GM20000 (cell line): ENCODE measurements at places on chromosomes 12 and 14.

GRCh38 chr14:73145371-73145770 is 9.1 kb downstream of the PSEN1 start:
- DNase-seq: no peak

DNA sequence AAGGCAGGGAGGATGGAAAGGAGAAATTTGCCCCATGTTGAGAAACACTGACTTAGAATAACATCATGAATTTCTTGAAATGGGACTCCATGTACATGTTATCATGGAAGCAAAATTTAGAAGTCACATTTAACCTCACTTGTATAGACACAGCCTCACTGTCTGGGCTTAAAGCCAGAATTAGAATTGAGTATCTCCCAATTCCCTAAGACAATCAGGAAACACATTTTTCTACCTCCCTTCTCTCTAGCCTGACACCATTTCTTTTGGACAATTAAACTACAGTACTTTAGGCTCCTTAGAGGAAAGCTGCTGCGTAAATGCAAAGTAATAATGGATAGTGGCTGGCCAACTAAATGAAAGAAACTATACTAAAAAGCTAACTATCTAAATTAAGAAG is 795.5 kb downstream of the C12orf50 start:
- no peak for DNase-seq

- DNase-seq: no peak
Observed at GRCh38 chr14:104178279-104178678, 39.9 kb downstream of the KIF26A start.

DNA sequence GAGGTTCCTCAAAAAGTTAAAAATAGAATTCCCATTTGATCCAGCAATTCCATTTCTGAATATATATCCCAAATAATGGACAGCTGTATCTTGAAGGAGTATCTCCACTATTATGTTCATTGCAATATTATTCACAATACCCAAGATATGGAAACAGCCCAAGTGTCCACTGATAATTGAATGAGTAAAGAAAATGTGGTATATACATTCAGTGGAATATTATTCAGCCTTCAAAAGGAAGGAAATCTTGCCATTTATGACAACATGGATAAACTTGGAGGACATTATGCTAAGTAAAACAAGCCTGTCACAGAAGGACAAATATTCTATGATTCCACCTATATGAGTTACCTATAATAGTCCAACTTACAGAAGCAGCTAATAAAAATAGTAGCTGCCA is 979.0 kb downstream of the SLC6A15 start:
- DNase-seq: no peak

DNA sequence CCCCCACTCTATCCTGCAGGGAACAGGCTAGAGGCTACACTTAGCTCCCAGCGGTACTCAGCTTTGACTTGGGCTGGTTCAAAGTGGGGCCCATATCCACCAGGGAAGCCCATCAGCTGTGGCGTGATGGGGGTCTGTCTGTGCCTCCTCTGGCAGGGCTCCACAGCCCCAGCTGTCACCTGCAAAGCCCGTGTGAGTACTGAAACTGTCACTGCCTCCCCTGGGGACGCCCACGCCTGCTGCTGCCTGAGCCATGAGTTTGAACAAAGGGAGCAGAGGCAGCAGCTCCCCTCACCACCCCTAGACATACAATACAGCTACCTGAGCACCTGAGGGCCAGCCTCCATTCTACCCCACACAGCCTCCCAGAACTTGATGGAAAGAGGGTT is 5.0 kb downstream of the REM2 start:
- DNase-seq: peak; percentile 68

DNA sequence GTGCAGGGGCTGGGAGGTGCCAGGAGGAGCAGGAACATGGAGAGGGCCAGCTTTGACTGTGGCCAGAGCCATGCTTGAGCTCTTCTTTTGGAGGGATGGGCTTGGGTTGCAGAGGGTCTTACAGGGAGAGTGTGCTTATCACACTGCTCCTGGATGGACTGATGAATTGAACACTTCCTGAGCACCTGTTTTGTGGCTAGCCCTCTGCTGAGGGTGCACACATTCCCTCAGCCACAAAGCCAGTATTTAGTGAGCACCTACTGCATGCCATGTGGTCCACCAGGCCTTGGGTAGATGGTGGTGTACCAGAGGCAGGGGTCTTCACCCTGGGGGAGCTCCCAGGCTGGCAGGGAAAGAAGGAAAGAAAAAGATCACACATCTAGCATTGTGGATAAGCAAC is 118.9 kb downstream of the SLC25A47 start:
- no peak for DNase-seq

DNA sequence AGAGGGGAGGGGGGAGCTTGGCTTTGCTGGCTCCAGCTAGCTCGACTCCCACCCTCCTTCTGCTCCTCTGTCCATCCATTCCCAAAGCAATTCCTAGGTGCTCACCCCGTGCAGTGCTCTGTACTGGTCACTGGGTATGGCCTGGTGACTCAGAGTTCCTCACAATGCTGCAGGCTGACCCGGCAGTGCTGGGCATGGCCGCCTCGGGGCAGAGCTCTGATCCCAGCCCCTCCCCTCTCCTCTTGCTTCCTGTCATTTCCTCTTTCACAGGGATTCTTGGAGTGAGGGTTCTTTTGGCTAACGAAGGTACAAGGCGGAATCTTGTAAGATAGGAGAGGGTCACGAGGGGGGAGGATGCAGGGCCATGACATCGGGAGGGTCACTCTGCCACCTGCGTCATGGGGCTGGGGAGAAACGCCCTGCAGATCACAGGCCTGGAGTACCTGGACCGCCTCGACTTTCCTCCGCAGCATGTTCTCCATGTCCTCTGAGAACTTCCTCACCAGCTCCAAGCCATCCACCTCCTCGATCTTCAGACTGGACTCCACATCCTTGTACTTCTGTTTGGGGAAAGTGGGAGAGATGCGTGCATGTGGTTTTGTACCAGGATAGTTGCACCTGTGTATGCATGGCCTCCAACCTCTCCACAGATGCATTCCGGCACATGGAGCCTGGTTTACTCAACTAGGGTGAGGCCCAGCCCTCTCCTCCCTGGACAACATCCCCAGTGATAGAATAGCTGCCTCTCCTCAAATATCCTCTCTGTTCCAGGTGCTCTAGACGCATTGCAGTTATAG is 5.7 kb downstream of the CACNA2D4 start:
- DNase-seq: peak; percentile 6

DNA sequence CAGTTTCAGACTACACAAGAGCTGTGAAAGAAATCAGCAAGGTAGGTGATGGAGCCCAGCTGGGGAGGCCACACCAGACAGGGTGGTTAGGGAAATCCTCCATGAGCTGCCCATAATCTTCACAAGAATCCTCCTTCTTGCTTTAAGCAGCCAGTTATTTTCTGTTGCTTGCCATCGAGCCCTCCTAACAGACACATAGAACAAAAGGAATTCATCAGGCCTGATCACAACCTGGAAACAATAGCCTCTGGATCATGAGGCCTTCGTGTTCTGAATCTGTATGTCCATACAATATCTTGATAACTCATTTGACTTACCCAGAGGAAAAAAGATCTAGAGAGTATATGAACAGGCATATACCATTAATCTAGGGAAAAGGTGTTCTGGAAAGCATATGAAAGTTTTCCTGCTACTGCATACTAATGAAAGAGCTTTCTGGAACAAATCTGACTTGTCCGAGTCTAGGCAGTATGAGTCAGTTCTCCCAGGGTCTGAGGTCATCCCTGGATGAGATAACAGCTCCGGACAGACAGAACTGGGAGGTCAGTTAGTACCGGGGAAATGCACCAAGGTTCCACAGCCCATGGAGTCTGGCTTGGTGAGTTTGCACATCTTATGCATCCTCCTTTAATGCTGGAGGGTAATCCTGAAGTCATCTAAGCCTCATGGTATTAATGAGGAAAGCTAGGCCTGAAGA is 52.8 kb upstream of the ELK3 start:
- no peak for DNase-seq

GRCh38 chr14:21534576-21534975 is 8.4 kb upstream of the SALL2 start:
- DNase-seq: no peak

DNA sequence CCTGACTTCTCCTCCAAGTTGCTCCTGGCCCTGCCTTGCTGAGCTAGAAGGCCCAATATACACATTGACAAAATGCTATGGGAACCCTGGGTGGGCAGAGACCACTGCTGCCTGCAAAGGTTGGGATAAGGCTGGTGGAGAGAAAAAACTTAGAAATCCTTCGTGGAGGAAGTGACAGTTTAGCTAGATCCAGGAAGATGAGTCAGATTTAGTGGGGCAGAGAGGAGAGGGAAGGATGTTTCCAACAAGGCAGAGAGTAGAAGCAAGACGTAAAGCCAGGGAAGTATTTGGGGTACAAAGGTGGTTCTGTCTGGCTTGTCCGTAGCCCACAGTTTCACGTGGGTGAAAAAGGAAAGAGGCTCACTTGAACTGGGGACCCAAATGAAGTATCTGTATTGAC is 69.0 kb upstream of the CLMN start:
- DNase-seq: no peak

GRCh38 chr12:81758421-81759189 is 545 bp downstream of the PPFIA2 start:
- no peak for DNase-seq

GRCh38 chr14:93113678-93114067 is 2.1 kb downstream of the ITPK1 start:
- DNase-seq: no peak

DNA sequence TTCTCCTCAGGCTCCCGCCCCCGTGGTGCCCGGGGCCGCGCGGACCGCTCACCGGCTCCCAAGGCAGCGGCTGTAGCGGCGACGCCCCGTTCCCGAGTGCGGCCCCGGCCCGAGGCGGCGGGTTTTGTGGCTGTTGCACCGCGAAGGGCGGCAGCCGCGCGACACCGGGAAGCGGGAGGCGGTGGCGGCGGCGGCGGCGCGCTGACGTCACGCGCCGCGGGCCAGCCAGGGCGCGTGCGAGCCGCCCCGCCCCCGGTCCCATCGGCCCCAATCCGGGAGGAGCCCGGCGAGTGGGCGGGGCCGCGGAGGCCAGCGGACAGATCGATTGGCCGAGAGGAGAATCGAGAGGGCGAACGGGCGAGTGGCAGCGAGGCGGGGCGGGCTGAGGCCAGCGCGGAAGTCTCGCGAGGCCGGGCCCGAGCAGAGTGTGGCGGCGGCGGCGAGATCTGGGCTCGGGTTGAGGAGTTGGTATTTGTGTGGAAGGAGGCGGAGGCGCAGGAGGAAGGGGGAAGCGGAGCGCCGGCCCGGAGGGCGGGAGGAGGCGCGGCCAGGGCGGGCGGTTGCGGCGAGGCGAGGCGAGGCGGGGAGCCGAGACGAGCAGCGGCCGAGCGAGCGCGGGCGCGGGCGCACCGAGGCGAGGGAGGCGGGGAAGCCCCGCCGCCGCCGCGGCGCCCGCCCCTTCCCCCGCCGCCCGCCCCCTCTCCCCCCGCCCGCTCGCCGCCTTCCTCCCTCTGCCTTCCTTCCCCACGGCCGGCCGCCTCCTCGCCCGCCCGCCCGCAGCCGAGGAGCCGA is at the start of gene YY1:
TSS of gene YY1 (plus strand) at position 726 of the 792 bp plus-strand sequence. CDS start 101 bp downstream, outside the sequence.
- peak; percentile 100 for DNase-seq

DNA sequence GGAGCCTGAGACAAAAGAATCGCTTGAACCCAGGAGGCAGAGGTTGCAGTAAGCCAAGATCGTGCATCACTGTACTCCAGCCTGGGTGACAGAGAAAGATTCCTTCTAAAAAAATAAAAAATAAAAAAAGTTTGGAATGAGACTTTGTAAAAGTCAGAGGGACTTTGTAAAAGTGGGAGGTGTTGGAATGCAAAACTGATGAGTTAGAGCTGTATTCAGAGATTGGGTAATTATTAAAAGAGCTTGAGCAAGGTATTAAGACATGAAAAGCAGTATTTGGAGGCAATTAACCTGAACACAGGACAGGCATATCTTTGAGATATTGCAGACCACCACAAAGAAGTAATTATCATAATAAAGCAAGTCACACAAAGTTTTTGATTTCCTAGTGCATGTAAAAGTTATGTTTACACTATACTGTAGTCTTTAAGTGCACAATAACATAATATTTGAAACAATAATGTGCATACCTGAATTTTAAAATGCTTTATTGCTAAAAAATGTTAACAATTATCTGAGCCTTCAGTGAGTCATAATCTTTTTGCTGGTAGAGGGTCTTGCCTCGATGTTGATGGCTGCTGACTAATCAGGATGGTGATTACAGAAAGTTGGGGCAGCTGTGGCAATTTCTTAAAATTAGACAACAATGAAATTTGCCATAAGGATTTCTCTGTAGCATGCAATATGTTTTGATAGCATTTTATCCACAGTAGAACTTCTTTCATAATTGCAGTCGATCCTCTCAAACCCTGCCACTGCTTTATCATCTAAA is 33.1 kb downstream of the PHLDA1 start:
- DNase-seq: no peak

- DNase-seq: no peak
Observed at GRCh38 chr12:102005256-102005655, 56.5 kb downstream of the WASHC3 start.

- DNase-seq: peak; percentile 66
Observed at GRCh38 chr12:55818140-55818728, 393 bp downstream of the ORMDL2 start.

DNA sequence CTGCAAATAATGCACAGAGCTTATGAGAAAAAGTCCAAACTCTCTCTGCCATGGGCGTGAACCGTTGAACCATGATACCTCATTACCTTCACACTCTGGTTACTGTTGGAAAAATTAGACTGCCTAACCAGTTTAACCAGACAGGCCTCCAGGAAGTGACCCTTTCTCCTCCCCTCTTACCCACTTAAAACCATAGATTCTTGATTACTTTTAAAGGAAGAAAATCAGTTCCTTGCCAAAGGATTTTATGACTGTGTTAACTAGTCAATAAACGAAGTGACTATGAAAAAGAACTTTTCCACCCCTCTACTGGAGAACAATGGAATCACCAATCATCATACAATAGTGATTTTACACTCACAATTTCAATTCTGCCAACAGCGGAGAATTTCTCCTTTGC is 254.0 kb upstream of the ATP2B1 start:
- DNase-seq: no peak

GRCh38 chr14:101865288-101865687 is 99.1 kb upstream of the DYNC1H1 start:
- DNase-seq: no peak

DNA sequence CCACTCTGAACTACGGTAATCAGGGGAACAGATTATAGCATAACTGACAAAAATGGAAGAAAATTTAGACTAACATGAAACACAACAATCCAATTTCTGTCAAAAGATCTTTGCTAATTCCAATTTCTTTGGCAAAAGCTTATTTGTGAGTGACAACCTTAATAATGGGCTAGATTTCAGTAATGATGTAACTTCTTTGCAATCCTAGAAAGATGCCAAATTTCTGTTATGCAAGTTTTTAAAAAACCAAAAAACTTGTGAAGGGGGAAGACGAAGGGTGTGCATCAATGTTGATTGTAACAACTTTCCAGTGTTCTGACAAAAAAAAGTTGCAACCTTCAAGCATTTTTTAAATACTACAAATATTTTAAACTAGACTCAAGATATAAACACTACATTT is 59.9 kb downstream of the DICER1 start:
- no peak for DNase-seq

DNA sequence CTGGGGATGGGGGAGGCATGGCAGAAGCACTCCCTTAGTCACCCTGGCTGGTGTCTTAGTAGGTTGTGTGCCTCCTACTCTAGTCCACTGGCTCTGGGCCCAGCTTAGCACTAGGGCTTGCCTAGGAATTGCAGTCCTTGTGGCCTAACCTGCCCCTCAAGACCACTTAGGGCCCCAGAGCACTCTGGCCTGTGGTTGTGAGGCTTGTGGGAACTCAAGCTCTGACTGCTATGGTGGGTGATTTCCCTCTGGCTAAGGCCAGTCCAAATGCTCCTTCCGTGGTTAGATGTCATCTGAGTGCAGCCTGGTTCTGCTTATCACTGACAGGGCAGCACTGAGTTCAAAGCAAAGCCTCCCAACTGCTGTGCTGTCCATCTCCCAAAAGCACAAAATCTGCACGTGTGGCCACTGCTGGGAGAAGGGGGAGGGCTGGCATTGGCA is 20.2 kb downstream of the FGD4 start:
- DNase-seq: no peak

- no peak for DNase-seq
Observed at GRCh38 chr12:103334466-103334865, 161.3 kb downstream of the C12orf42 start.
